ENCODE measurements at places on chromosomes 3 and 15.
A peak's percentile ranks its signal among the peaks of the same experiment; 100 is the strongest.

DNA sequence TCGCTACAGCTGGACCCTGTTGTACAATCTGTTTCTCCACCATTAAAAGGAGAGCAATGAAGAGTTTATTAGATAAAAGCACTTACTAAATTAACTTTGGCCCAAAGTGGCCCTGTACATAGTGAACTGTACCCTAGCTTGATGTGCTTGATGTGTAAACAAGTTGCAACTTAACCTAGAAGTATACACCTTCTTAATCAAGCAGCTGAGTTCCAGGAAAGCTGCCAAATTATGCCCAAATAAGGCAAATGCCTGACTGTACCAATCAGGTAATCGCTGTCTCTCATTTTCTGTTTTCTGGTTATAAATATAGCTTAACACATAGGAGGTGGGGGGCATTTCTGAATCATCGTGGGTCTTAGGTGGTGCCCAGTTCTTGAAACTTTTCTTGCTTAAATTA lies 704.8 kb upstream of the CBLB start:
- DNase-seq: no peak

DNA sequence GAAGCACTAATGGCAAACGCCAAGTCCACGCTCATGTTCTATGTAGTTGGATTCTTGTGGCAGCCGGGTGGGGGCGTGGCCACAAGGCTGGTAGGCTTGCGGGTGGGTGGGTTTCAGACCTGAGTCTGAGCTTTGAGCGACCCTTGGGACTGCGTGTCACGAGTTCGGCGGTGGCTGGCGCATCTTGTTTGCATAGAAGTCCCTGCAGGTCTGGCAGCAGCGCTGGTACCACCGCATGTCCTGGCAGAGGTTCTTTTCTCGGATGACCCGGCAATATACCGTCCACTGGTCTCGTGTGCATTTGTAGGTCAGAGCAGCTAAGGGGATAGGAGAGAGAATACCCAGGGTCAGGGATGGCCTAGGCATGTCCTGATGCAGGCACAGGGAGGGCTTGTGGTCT lies 241.0 kb upstream of the LYSMD4 start:
- DNase-seq: no peak

DNA sequence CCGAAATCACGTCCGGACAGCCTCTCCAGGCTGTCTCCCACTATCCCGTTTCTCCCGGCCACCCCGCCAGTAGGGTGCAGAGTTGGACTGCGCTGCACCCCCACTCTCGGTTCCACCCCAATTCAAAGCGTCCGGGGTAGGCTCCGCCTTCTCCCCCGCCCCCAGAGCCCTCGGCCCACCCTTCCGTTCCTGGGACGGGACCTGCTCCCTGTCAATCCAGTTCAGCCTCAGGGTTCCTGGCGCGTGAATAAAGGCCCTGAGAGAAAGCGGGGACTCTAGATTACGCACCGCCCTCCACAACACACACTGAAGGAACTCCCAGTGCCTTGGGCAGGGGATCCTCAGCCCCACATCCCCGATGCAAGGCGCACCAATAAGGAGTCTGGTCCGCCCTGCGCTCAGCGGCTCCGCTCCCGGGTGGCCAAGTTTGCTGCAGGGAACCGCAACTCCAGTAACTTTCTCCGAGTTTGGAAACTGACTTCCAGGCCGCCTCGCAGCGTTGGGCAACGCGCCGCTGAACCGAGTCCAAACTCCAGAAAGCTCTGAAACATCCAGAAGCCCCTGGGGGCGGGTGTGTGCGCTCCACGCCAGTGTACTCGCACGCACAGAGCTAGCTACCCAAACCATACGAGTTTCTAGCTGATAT lies 1.9 kb downstream of the ADAMTS9 start:
- no peak for DNase-seq

GRCh38 chr3:38002940-38003339 lies 12.4 kb downstream of the VILL start:
- DNase-seq: no peak

DNA sequence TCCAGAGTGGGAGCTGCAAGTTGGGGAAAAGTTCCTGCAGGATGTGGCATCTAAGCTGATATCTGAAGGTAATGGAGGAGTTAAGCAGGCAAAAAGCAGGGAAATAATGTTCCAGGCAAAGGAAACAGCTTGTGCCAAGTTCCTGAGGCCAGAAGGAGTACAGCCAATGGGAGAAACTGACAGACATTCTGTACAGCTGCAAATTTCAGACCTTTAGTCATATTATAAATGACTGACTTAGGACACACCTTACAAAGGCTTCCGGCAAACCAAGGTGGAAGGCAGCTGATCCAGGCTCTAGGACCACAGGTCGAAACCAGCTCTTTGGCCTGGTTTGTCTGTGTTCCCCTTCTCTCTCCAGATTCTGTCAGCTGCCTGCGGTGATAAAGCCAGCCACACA lies 9.3 kb downstream of the WWTR1 start:
- DNase-seq: no peak

DNA sequence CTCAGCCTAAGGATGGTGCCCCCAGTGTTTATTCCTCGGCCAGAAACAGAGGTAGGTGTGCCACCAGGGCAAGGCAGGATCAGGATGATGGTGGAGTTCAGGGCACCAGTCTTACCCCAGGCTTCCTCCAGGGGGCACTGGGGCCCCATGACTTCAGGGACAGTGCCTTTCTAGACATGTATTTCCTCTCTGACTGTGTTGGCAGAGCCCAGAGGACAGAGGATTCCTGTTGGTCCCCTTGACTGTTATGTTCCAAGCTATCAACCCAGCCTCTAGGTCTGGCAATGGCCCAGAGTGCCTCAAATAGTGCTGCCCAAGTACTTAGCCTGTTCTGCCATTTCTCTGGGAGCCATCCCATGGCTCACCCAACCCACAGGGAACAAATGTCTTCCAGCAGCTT lies 2.8 kb downstream of the HEMK1 start:
- peak; percentile 66 for DNase-seq

- no peak for DNase-seq
Measured at GRCh38 chr3:14000556-14000955, 120.7 kb upstream of the WNT7A start.

GRCh38 chr3:129441215-129441614 lies 1.2 kb downstream of the IFT122 start:
- DNase-seq: no peak

DNA sequence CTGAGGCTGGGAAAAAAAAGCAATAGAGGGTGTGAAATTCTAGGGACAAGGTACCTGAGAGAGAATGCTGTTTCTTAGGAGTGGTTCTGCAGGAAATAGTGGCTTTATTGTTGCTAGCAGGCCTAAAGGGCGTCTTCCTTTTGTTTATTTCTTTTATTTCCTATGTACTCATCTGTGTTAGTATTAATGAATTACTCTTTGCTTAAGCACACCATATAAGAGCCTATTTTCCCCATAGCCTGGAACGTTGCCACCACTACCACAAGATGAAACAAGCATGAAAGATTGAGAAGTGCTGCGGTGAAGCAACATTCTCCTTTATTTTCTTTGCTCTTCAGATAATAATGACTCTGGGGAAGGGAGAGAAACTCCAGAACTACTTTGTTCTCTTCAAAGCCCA lies 21.3 kb upstream of the GOLIM4 start:
- DNase-seq: no peak

DNA sequence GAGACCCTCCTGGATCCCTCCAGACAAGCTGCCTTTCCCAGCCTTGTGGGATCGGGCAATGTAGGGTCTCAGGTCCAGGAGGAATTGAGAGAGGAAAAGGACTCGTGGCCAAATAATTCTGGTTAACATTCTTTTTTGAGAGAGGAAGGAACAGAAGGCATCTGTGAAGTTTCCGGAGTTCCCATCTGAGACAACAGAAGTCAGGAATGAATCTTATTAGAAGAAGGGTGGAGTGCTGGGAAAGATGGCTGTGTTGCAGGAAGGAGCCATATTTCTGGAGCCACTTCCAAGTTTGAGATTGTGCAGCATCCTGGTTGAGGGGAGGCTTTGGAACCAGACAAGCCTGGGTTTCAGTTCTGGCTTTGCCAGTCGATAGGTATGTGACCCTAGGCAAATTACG lies 9.4 kb downstream of the BOC start:
- DNase-seq: no peak

DNA sequence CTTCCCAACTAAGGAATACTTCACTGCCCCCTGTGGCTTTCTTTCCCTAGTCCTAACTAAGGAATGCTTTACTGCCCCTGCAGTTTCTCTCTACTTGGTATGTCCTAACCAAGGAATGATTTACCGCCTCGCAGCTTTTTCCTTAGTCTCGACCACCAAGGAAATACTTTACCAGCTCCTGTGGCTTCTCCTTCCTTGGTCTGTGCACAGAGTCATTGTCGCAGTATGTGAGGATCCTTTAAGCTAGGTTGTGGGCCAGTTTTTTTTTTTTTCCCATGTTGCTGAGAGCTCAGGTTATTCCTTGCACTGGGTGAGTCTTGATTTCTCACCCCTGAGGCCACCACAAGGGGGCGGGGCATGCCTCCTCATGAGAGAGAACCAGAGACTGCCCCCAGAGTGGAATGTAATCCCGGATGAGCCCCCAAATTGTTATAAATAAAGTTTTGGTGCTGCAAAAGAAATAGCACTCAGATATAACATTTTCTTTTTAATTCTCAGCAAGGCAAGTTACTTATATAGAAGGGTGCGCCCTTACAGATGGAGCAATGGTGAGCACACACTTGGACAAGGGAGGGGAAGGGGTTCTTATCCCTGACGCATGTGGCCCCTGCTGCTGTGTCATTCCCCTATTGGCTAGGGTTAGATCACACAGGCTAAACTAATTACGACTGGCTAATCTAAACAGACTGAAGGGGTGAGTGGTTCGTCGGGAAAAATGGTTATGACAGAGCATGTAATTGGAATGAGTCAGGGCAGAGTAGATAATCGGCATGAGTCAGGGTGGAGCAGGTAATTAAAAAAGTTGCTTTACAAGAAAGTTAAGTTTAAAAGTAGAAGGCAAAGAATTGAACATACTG lies 27.0 kb downstream of the NDUFB4 start:
- DNase-seq: peak; percentile 41

GRCh38 chr3:112654492-112654891 lies 13.5 kb upstream of the CCDC80 start:
- DNase-seq: no peak

DNA sequence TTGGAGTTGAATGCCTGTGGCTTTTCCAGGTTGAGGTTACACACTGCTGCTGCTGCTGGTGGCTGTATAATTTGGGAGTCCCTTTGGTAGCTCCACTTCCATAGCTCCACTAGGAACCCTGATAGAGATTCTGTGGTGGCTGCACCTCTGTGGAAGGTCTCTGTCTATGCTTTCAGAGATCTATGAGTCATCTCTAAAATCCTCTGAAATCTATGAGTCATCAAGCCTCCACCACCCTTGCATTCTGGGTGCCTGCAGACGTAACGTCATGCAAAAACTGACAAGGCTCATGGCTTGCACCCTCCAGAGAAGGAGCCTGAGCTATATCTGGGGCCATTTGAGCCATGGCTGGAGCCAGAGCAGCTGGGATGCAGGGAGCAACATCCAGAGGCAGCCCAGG lies 1037.0 kb upstream of the CFAP20DC start:
- DNase-seq: peak; percentile 26

GRCh38 chr3:4233488-4233887 lies 69.7 kb upstream of the SETMAR start:
- no peak for DNase-seq

DNA sequence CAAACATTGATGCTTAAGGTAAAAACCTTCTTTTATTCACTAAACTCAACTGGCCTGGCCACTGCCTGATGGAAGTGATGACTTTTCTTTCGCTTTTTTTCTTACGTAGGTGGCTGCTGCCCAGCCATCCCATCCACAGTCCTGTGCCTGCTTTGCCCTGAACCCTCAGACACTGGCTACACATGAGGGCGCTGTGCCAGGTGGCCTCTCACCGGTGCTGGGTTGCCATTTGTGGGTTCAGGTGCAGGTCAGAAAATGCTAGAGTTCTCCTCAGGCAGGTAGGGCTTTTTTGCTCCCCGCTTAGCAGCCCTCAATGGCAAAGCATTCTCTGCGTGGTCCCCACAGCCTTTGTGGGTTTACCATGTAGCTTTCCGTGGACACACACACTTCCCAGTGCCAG lies 88.3 kb upstream of the PRR23E start:
- no peak for DNase-seq

DNA sequence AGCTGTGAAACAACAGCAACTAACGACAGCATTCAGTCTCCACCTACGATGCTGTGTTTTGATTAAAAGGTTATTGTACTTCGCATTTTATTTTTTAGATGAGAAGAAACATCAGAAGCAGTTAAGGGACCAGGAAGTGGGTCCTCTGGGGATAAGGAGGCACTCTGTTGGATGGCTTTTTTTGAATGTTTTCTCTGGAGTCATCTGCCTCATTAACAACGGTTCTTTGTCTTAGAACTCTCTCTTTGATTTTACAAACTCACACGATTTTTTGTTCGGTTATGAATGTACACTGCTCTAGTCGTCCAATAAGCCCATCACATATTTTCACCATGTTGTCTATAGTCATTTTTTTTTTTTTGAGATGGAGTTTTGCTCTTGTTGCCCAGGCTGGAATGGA lies 36.0 kb upstream of the ARPIN start:
- no peak for DNase-seq

GRCh38 chr3:115436767-115437301 lies 186.5 kb upstream of the GAP43 start:
- DNase-seq: no peak
